Prostate gland (tissue), 2 donors: ENCODE measurements at places on chromosomes 6 and 20. TPM values are rescaled to one million over a fixed set of nuclear protein-coding genes. Genes with fewer than 3 reads are reported as not detected.

- no peak overlapping the region for H3K27ac ChIP-seq
- no peaks in the 10 kb centered on the region for H3K4me1 ChIP-seq
- H3K4me3 ChIP-seq = no peak overlapping the region
- no peaks in the 10 kb centered on the region for H3K36me3 ChIP-seq
- DNase-seq = no peak
- no peaks in the 10 kb centered on the region for H3K27me3 ChIP-seq
Measured at GRCh38 chr20:24488800-24489175, 19.4 kb downstream of the SYNDIG1 start.

Gene CCN5
- total RNA-seq = 64.3 TPM

GRCh38 chr6:112980676-112981075 lies 633.5 kb downstream of the RFPL4B start:
- no peaks in the 10 kb centered on the region for H3K4me1 ChIP-seq
- H3K36me3 ChIP-seq = no peaks in the 10 kb centered on the region
- H3K27ac ChIP-seq = no peak overlapping the region

- H3K27me3 ChIP-seq = no peaks in the 10 kb centered on the region
- H3K27ac ChIP-seq = no peak overlapping the region
- no peak overlapping the region for H3K4me3 ChIP-seq
- H3K36me3 ChIP-seq = no peaks in the 10 kb centered on the region
- H3K4me1 ChIP-seq = peaks cover 12% of the 10 kb centered on the region
- no peak for DNase-seq
Measured at GRCh38 chr6:36920049-36920448, 34.3 kb downstream of the C6orf89 start.
